NCI-H1092 treated with DMSO at 0.1 percent for 48 hours (cell line): ENCODE measurements at places on chromosomes 11 and 22.

GRCh38 chr22:47168900-47169800 lies 406.7 kb downstream of the TBC1D22A start:
- DNase-seq, result no peak

DNA sequence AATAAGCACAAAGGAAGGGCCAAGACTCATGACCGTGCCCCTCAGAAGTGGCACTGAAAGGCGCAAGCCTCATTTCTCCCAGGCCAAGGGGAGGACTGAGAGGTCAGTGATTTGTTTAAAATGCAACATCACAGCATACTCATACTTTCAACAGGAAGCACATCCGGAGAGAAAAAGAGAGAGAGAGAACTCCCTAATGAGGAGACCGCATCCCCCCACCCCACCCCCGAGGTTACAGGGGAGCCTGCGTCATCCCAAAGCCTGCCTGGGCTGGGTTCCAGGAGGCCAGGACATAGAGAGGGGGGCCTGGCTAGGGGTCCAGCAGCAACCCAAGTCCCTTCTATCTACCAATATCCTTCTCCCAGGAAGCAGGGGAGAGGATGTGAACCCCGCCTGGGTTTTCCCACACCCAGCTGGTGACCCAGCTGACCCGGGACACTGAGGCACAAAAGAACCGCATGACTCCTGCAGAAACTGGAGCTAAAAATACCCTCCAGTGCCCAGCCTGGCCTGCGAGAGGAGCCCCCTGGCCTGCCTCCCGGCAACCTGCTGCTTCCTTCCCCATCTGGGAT lies 3.8 kb downstream of the CSNK1E start:
- no peak for DNase-seq

DNA sequence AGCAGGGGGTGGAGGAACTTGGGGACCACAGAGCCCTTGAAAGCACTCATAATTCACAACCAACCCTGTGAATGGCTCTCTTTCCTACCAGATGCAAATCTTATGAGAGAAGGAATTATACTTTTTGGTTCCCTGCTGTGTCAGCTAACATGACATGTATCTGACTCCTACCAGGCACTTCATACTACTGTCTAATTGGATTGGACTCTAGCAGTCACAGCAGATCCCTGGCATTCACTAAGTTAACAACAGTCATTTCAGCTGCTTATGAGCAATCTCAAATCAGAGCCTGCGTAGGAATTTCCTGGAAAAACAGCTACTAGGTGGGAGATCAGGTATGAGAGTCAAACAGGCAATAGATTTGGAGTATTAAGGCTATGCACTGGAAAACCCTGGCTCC lies 11.1 kb upstream of the ENDOD1 start:
- no peak for DNase-seq

DNA sequence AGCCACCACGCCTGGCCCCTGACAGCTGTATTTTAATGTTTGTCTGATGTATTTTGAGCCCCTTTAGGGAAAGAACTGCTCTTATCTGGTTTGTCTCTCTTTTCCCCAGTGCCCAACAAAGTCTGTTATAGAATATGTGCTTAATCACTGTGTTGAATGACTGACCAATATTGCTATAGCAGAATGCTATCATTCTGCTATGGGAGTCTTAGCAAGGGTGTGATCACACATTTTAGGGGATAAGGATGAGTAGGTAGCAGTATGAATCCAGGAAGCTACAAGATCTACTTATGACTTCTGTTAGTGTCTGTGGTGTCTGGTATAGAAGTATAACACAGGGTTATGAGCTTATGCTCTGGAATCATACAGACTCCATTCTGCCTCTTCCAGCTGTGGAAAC lies 117.5 kb upstream of the RRM1 start:
- DNase-seq, result no peak

GRCh38 chr11:60844045-60844869 lies 2.3 kb downstream of the CCDC86 start:
- DNase-seq, result no peak

- no peak for DNase-seq
Measured at GRCh38 chr11:109730669-109731068, 308.7 kb downstream of the C11orf87 start.

DNA sequence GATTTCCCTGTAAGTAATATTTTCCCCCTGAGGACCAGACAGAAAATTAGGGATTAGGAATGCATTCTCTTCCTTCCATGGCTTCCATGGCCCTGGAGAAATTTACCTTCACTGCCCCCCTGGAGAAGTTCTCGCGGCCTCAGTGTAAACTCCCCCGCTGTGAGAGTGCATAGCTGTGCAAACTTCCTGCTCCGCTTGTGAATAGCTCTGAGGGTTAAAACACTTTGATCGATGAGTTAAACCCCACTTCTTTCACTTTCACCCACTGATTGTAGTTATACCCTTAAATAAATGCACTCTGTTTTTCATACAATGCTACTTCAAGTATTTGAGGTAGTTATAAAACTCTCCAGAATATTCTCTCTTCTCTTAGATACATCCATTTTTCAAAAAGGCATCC lies 190.8 kb downstream of the DSCAML1 start:
- DNase-seq, result no peak

DNA sequence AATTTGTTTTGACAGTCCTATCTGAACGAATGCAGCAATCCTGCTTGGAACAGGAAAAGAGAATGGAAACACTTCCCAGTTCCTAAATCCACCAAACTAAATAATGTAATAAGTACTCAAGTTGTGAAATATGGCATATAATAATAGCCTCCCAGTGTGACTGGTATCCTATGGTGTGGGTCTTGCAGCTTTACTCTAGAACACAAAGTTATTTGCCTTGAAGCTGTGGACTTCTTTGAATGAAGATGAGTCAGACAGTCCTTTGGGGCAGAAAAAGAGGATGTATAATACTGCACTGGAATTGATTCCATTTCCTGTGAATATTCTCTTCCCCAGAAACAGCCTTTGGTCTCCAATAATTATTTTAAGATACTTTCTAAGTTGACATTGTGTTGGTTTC lies 887.0 kb downstream of the KCNA4 start:
- DNase-seq, result no peak

- peak; percentile 14 for DNase-seq
Measured at GRCh38 chr11:911031-911889, 650 bp upstream of the CHID1 start.

DNA sequence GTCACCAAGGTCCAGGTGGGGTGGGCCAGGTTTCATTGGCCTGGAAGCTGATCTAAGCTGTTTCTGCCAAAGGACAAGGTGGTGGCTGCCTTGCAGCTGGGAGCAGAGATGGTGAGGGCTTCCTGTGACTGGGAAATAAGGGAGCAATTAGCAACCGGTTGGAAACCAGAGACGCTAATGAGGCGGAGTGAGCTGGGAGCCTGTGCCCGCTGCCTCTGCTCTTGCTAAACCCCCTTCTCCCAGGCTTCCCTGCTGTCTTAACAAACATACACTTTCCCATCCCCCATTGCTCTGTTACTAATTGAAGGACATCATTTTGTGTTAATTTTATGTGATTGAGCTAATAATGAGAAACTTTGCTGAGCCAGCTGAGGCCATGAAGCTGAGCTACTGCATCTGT lies 121.8 kb downstream of the INSC start:
- peak; percentile 34 for DNase-seq

- no peak for DNase-seq
Measured at GRCh38 chr22:23302171-23303002, 122.1 kb downstream of the BCR start.

GRCh38 chr22:43392385-43392989 lies 19.3 kb upstream of the MPPED1 start:
- no peak for DNase-seq
